ENCODE measurements at places on chromosomes 12 and 14.

DNA sequence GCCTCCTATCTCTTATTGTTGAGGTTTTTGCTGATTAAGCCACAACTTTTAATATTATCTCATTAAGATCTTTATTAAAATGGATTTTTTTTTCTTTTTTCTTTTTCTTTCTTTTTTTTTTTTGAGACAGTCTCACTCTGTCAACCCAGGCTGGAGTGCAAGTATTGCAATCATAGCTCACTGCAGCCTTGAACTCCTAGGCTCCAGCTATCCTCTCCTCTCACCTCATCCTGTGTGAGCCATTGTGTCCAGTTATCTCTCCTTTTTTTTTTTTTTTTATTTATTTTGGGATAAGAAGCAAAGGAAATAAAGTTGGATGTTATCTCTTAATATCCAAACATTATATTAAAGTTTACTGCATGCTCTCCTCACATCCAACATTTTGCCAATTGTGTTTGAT, 12.7 kb downstream of the VEZT start:
- DNase-seq, result no peak

GRCh38 chr12:108382437-108382801, 43.3 kb upstream of the CMKLR1 start:
- DNase-seq, result no peak

DNA sequence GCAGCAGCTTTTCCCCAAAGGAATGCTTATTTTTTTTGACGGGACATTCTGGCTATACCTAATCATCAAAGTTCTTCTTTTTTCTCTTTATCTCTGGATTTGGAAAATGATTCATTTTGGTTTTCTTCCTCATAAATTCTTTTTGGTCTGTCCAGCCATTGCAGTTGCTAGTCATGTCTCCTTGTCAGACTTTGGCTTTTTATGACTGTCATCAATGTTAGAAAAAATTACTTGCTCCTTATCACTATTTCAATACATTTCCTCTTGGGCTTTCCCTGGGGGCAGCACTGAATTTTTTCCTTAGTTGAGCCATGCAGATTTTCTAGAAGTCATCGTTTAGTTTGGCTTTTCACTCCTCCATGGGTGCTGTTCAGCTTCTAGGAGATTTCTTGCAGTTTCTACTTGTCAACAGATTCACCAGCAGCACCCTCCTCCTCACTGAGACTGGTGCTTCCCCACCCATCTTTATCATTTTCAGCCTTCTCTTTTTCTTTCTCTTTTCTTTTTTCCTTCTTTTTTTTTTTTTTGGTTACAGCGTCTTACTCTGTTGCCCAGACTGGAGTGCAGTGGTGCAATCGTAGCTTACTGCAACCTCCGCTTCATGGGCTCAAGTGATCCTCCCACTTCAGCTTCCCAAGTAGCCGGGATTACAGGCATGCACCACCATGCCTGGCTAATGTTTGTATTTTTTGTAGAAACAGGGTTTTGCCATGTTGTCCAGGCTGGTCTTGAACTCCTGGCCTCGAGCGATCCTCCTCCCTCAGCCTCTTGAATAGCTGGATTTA, 5.2 kb downstream of the ADIPOR2 start:
- DNase-seq, result no peak

DNA sequence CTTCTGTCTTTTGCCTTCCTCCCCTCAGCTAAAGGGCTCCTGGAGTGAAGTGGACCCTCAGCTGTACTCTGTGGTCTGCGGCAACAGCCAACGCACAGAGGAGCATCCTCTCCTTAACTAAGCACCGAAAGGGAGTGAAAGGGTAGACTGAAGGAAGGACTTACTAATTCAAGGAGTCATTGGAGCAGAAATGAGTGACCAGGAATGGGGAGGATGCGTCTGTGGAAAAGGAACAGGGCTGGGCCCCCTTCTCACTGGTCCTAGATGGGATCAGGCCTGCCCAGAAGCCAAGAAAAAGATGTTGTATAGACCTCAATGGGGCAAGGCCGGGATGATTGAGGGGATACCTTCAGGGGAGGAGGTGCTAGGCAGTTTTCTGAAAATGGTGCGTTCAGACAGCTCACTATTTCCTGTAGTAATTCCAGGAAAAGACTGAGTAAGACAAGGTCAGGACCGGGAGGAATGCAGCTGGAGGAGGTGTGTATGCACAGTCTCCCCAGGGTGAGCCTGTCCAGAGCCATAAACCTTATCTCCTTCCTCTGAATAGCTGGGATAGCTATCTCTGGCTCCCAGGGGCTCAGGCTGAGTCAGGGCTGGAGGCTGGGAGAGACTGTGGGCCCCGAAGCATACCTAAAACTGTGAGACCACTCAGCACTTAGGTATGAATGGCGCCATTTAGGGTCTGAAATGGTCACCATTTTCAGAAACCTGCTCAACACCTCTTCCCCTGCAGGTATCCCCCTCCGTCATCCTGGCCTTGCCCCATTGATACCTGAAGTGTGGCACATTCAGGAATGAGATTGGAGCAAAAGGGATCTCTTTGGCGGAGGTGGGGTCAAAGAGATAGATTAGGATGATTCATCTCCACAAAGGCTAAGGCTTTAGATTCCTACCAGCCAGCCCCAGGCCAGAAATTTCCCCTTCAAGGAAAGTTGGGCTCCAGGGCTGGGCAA, 20.2 kb upstream of the KRT8 start:
- DNase-seq, result no peak

GRCh38 chr14:24734917-24735500, 101.0 kb upstream of the GZMB start:
- peak; percentile 52 for DNase-seq

- DNase-seq, result no peak
Observed at GRCh38 chr12:26058818-26059217, 66.0 kb downstream of the BHLHE41 start.

DNA sequence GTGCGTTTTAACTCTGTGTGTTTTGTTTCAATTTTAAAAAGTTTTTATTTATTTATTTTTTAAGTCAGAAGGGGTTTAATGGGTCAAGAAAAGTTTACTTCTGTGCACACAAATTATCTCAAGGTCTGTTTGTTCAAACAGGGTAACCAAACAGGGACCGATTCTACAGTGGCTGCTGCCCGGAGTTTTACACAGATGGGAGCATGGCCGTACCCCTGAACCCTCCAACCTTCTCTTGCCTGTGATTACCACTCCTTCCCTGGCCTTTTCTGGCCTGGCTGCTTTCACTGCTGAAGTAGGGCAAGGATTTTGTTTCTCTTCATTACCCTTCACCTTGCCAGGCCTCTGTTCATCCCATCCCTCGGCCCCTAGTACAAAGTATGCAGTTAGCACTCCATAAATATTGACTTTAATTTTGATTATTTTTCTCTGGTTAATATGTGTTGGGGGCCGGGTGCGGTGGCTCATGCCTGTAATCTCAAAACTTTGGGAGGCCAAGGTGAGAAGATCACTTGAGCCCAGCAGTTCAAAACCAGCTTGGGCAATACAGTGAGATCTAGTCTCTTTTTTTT, 15.8 kb upstream of the FBXL14 start:
- no peak for DNase-seq

DNA sequence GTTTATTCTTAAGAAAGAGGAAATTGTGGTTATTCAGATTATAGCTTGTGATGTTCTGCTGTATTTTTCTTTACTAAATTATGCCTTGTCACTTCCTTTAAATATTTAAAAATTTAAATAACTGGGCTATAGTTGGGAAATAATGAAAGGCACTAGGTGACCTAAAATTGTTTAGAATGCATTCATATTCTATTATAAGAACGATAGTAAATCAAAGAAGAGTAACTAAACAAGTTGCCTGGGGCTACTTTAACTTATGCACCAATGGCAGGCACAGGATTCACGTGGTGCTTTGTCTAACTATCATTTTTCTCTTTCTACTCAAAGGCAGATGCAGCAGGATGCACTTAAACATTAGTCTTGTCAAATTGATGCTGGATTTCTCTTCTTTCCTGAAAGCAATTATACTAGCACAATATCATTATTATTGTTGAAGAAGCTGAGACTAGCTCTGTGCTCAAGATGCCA, 190.7 kb upstream of the PPFIA2 start:
- DNase-seq, result no peak

GRCh38 chr14:21987937-21988336, 314.3 kb upstream of the OR4E1 start:
- peak; percentile 40 for DNase-seq

DNA sequence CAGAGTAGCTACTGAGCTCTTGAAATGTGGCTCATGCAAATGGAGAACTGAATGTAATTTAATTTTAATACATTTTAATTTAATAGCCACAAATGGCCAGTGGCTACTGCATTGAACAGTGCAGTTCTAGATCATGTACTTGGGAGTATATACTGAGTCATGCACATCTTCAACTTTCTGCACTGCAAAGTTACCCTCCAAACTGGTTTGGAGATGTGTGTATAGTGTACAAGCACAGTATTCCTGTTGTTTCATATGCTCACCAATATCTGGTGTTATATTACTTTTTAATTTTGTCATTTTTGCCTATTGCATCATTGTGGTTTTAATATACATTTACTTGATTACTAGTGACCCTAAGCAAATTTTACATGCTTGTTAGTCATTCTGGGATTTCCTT, 372.8 kb downstream of the NELL2 start:
- DNase-seq, result no peak

DNA sequence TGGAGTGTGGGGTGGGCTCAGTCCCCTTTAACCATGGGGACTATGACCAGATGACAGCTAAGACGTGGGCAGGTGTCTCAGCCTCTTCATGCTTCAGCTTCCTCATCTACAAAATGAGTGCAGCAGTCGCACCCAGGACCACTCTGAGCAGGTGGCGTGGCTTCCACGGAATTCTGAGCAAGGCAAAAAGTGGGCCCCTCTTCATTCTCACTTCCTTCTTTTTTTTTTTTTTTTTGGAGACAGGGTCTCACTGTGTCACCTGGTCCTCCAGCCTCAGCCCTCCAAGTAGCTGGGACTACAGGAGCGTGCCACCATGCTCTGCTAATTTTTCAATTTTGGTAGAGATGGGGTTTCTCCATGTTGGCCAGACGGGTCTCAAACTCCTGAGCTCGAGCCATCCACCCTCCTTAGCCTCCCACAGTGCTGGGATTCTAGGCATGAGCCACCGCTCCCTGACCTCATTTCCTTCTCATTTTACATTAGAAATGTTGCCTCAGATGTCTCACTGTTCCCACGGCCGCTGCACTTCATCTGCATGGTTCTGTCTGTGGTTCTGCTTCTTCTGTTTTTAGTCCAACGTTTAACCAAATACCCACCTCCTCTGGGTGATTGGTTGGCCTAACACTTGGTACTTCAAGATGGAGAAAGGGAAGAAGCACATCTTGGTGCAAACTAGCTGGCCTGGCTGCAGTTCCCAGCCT, 41.3 kb upstream of the BCL7A start:
- DNase-seq, result no peak

DNA sequence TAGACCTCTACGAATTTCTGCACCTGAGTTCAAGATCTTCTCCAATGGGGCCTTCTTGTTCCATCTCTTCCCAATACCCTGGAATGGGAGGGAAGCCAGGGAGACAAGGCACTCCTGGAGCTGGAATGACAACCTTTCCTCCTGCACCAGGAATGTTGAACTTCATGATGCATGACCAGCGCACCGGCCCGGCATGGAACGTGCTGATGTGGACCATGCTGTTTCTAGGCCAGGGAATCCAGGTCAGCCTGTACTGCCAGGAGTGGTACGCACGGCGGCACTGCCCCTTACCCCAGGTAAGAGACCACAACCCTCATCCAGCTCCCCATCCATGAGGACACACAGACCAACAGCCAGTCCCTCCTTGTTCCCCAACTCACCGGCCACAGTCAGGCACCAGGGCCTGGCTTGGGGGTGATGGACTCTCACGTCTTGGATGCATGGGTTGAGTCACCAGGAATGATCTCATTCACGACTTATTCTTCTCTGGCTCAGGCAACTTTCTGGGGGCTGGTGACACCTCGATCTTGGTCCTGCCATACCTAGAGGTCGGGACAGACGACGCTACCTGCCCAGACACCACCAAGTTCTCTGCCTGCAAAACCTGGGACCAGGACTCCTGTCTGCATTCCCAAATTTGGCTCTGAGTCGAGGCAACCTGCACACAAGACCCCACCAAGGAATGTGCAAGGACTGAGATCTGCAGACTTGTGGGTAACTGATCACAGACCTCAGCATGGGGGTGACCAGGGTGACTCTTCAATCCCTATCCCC, 20.5 kb downstream of the SOAT2 start:
- DNase-seq, result no peak

DNA sequence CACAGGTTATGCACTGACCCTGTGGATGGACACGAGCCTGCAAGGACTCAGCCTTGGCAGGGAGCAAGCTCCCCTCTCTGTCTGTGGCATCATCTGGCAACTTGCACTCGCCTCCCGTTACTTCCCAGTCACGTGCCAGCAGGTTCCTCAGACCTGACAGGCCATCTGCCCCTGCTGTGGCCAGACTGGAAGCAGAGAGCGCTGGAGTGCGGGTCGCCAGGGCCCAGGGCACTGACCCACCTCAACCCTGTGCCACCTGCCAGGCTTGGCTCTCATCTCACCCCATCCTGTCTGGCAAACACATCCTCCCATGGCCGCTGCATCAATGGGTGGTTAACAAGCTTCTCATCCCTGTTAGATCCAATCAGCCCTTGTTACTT, 28.4 kb downstream of the SLC6A12 start:
- no peak for DNase-seq

- no peak for DNase-seq
Observed at GRCh38 chr14:20797164-20797563, 5.5 kb downstream of the RNASE1 start.

GRCh38 chr14:41404126-41404525, 202.6 kb upstream of the LRFN5 start:
- no peak for DNase-seq

- DNase-seq, result no peak
Observed at GRCh38 chr12:46667551-46667950, 158.2 kb downstream of the SLC38A4 start.

- no peak for DNase-seq
Observed at GRCh38 chr12:14880890-14881453, 4.7 kb downstream of the MGP start.

GRCh38 chr12:64085996-64086395, 136.1 kb downstream of the KICS2 start:
- DNase-seq, result no peak

DNA sequence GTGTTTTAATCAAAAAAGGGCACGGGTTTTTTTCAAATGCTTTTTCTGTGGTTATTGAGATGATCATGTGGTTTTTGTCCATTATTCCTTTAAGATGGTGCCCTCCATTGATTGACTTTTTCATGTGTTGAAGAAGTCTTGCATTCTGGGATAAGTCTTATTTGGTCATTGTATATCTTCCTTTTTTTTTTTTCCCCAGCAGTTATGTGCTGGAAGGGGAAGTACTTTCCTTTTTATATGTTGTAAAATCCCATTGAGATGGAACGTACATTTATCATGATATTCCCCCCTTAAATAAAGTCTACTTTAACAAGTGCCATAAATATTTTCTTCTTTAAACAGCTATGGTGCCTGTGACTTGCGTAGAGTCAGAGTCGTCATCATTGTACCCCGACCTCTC, 24.8 kb upstream of the MUCL1 start:
- DNase-seq, result no peak

Data from CD4-positive, alpha-beta T cell treated with Interleukin-2 at 100 ng/mL for 4 hours (primary cell).